Activated CD4-positive, alpha-beta memory T cell treated with anti-CD3 and anti-CD28 coated beads for 36 hours (primary cell): ENCODE measurements at places on chromosomes 13 and 19.

DNA sequence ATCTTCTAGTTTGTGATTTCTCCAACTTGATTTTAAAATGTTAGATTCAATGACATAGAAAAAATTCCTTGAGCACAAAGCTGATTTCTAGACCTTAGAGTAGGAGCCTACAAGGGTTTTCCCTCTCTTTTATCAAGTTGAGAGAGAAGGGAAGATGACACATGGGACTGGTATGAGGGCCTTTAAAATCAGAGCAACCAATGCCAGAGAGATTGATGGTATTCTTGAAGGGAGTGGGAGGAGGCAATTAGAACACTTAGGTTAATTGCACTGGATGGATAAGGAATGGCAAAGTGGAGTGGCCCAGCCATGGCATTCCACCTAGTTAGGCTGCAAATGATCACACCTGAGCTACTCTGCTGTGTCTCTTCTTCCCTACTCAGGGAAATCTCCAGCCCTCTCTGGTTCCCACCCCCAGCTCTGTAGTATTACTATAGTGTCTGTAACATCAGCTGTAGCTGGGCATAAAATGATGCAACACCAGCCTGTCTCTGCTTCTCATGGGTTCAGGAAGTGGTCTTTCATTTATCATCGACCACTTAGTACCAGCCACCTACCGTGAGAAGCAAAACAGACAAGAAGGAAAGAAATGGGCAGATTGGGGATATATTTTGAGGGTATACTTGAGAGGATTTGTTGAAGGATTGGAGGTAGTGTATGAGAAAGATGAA is 333.6 kb downstream of the DLEU7 start:
- no peak for DNase-seq

DNA sequence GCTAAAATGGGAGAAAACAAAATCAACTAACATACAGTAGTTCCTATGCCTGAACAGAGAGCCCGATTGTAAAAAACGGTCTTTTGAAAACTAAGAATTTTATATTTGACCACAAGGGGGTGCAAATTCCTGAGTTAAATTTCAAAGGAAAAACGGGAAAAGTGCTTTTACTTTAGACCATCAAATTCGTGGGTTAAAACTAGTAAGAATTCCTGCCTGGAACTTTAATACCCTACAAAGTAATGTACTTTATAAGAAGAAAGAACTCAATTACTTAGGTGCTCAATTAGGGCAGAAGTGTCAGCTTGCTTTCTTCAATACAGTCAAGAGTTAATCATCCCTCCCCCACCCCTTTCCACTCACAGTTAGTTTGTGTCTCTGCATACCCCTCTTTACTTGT is 69.8 kb downstream of the KCNRG start:
- no peak for DNase-seq

GRCh38 chr13:31200637-31200971 is 829 bp downstream of the B3GLCT start:
- DNase-seq: no peak

DNA sequence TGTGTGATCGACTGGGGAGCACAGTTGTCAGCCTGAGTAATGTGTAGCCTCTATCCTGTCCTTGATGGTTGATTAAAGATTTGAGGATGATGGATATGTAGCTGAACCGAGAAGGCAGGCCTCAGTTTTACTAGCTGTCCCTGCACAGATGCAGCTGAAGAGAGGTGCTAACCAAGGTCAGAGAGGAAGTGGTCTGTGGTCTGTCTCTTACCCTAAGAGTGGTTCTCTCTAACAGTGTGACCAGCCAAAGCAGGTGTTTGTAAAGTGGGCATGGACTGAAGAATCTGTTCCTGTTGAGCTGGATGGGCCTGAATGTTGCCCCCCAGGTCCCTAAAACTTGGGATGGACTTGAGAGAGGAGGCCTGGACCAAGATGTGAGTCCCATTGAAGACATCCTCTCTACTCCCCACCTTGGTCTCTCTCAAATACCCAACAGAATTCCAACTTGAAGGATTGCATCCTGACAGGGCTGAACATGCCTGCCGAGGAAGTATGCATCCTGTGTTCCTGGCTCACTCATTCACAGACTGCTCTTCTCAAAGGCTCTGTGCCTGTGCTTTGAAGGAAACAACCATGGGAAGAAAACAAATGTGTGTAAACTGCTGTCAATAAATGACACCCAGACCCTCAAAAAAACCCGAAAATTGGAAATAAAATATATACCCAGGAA is 223.8 kb downstream of the MAB21L1 start:
- no peak for DNase-seq

GRCh38 chr13:32476892-32477291 is 49.0 kb upstream of the N4BP2L1 start:
- no peak for DNase-seq

- no peak for DNase-seq
Measured at GRCh38 chr19:38411041-38411712, 8.3 kb downstream of the FAM98C start.

DNA sequence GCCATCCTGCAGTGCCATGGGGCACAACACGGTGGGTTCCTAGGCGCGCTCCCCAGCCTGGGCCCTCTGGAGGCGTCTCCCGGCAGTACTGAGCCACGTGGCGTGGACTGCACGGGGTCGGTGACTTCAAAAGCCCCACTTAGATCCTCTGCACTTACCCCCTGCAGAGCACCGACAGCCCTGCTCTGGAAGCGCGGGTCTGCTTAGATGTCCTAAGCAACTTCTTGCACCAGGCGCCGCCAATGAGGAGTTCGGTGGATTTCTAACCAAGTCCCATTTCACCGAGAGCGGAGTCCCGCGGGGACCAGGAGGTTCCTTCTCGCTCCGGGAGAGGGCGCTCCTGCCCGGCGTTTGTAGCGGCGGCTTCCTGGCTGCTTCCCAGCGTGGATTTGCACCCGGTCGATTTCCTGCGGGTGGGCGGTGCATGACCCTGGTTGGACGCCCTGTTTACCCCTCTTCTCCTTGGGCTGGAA is 25.2 kb upstream of the ZNF845 start:
- DNase-seq: peak; percentile 34

DNA sequence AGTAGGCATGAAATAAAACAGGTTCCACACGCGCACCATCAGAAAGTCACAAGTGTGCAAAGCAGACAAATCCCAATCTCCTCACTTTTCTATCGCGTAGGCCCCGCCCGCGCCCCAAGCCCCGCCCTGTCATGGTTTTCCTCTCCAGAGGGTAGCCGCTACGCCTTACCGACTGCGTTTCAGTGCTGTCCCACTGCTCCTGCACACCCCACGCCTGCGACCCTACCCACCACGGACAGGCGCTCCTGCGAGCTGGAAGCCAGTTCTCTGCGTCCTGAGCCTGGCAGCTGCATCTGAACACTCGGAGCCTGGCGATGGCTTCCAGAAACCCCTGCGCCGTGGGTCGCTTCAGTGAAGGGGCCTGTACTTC is 379 bp upstream of the ZNF470 start:
- peak; percentile 64 for DNase-seq

- DNase-seq: no peak
Measured at GRCh38 chr19:23557381-23557780, 129.6 kb downstream of the ZNF675 start.
